Stimulated activated CD4-positive, alpha-beta T cell treated with anti-CD3 and anti-CD28 coated beads, Interleukin-2, amount 100 ng/mL, for 24 hours (primary cell): ENCODE measurements at places on chromosomes 3 and 15.

DNA sequence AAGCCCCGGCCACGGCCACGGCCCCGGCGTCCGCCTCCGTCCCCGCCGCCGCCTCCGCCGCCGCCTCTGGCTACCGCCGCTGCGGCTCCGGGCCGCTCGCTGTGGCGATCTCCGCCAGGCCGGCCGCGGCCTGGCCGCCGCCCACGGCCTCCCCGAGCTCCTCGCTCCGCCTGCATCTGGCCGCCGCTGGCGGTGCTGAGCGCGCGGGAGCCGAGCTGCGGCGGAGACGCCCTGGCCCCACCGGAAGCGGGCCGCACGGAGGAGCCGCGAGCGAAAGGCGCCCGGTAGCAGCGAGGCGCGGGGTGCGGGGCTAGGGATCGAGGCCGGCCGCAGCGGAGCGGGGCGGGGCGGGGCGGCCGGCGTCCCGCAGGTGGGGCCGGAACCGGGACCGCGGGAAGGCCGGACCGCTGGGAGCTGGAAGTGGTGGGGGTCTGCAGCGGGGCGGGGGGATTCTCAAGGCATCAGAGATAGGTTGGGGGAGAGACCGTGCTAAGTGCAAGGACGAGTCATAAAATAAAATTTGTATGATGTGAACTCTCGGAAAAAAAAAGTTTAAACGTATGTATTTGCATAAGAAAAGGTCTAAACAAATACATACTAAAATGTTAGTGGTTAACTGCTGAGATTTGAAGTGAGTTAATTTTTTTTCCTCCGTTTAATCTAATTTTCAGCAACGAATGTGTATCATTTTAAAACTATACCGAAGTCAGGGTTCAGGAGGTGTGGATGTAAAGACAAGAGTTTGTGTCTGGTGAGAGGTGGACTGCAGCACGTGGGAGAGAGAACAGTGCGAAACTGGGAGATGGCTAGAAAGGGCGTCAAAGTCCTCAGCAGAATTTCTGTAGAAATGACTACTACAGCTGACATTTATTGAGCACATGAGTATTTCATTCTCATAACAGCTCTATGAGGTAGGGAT is at the start of gene AVEN:
Gene AVEN (minus strand): TSS at position 334 of the 919 bp plus-strand sequence. CDS start 158 bp downstream, at position 176.
- DNase-seq: peak; percentile 64

GRCh38 chr15:33086500-33087121 is 107.9 kb downstream of the FMN1 start:
- DNase-seq: no peak

GRCh38 chr3:18445401-18446148 is 20.4 kb upstream of the SATB1 start:
- peak; percentile 74 for DNase-seq

- no peak for DNase-seq
Measured at GRCh38 chr3:81033684-81034083, 727.8 kb downstream of the GBE1 start.

DNA sequence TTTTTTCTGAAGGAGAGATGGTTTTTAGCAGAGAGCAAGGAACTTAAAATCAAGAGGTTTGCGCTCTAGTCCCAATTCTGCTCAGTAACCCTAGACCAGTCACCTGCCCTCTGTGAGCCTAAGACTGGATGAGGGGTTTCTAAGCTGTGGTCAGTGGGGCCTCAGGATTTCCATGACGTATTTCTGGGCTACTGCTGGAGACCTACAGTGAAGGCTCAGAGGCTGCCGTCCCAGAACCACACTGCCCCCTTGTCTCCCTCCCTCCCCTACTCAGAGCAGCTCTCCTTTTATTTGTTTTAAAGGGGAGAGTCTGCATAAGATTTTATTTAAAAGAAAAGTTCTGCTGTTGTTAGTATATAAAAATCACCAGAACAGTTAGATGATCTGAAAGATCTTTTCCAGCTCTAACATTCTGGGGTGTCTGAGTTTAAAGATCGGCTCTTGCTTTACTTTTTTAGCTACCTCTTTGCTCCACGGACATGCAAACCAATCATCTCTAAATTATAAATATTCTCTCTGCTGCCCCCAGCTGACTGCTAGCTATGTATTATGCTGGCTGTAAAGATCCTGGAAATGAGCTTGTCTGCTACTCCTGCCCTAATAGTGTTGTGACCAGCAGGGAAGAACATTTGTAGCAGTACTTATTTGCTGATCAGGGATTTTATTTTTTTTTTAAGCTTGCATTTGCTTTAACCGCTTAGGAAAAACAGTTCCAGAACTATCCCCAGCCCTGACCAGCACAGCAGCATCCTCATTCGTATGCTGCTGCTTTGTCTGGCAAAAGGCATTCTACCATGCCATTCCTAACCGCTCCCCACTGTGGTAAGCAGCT is 28.6 kb upstream of the NDUFB4 start:
- DNase-seq: no peak

- DNase-seq: no peak
Measured at GRCh38 chr15:29770796-29771195, 51.5 kb downstream of the TJP1 start.

DNA sequence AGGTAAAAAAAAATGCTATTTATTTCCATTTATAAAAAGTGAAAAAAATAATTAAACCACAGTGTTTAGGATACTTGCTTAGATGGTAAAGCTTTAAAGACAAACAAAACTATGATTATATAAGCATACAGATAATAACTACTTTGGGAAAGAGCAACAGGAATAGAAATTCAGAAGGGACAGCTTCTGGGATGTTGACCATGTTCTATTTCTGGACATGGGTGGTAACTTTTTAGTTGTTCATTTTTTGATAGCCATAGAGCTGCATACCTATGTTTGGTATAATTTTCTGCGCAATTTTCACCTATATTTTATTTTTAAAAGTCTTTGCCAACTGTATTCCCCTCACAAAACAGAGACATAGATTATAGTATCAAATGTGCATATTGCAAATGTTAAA is 572.0 kb upstream of the NR2F2 start:
- DNase-seq: no peak

DNA sequence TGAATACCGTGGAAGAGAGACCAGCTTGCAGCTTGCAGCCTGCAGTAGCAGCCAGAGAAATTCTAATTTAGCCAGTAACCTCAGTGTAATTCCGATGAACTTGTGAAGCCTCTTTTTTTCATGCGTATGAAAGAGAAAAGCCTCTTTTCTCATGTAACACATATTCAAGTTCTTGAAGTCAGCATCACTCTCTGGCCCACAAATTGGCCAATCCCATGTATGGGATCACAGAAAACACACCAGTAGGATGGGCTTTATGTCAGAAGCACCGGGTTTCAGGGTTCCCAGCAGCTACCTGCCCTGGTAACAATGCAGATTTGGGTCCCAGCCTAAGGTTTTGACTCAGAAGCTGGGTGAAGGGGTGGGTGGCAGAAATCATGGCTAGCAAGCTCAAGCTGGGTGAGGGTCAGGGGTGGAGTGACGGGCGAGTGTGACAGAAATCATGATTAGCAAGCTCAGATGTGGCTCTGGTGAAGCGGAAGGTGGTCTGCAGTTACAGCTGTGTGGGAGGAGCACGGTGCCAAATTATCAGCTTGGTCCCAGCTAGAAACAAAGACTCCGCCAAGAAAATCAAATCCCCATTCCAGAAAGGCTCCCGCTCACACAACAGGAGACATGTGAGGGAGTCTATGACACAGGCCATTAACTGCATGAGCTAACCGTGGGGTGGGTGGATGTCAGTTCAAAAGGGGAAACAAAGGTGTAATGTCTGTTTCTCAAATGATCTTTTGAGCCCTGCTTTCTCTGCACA is 86.6 kb downstream of the SNRK start:
- DNase-seq: no peak

DNA sequence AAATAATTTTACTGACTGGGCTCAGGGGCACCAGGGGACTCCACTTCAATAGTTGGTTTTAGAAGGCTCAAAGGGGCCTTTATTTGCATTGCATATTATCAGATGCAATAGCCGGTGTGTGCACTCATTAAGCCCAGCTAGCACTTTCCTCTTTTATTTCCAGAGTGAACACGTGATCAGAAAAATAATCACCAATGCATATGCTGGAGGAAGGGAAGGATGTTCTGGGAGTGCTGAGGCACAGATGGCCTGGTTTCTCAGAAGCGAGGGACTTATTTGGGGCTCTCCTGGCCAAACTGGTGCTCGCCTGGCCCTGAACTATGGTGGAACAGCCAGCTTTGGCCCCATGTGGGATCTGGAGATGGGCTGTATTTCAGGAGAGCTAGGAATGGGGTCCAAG is 60.4 kb upstream of the SEC13 start:
- no peak for DNase-seq
